Stimulated activated CD8-positive, alpha-beta memory T cell treated with anti-CD3 and anti-CD28 coated beads, Interleukin-15, amount 100 ng/mL, for 48 hours (primary cell): ENCODE measurements at places on chromosomes 2 and 18.

- DNase-seq: no peak
Observed at GRCh38 chr2:96967961-96968360, 18.4 kb downstream of the FAM178B start.

- DNase-seq: no peak
Observed at GRCh38 chr18:61882296-61883004, 10.4 kb downstream of the RNF152 start.

DNA sequence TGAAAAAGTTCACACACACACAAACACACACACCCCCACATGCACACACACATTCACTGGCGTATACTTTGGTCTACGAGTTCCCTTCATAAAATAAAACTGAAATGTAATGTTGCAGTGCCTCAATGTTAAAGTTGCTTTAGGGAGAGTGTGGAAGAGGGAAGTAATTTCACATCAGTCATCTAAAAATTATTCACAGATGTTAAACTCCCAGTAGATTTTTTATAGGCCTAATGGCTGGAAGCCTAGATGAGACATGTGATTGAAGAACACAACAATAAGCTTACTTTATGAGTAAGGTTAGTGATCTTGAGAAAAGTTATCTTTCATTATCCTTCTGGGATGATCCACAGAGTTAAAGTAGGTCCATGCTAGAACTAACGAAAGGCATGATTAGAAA, 506.7 kb upstream of the CNTNAP5 start:
- no peak for DNase-seq

- DNase-seq: no peak
Observed at GRCh38 chr18:21759836-21760235, 19.2 kb downstream of the MIB1 start.

- DNase-seq: no peak
Observed at GRCh38 chr2:138500592-138501424, 762 bp upstream of the SPOPL start.

GRCh38 chr2:68157002-68157401, 686 bp upstream of the PNO1 start:
- no peak for DNase-seq

DNA sequence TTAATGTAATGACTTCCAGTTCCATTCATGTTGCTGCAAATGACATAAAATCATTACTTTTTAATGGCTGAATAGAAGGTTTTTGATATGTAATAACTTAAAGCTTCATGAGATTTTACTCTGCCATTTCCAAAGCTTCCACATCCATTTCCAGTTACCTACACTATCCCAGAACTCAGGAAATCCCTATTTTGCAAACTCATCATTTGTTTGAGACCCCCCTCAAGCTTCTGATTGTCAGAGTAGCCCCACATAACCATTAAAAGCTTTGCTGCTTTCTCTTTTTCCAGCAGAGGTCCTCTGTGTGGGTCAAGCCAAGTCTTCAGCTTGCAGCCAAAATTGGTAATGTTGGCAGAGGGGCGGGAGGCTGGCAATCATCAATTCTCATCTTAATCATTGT, 50.6 kb upstream of the IL1R1 start:
- DNase-seq: no peak
